ENCODE measurements at places on chromosomes 16 and 17.

DNA sequence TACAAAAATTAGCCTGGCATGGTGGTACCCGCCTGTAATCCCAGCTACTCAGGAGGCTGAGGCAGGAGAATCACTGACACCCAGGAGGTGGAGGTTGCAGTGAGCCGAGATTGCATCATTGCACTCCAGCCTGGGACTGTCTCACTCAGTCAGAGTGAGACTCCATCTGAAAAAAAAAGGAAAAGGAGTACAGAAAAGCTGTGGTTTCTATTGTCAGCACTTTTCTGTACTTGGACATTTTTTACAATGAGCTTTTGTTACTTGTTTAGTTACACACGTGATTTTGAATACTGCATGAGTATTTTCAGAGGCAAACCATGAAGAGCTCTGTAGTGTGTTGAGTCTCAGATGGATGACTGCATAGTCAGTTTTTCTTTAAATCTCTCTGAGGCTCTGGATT, 26.3 kb downstream of the ZC3H18 start:
- peak; percentile 8 for DNase-seq

DNA sequence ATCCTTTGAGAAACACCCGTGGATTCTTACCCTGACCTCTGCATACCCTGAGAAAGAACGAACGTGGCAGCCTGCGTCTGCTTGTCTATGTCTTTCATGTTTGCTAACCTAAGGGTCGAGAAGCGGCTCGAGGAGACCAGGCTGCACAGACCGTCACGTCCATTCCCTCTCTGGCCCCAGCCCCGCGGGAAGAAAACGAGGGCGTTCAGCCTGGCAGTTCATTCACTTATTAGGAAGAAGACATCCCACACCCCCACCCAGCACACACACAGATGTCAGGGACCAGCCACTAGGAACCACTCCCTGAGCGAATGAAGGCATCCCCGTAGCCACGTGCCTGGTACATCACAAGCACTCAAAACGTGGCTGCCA, 655 bp upstream of the MTHFSD start:
- DNase-seq: no peak

GRCh38 chr16:53832896-53833544, 129.1 kb downstream of the FTO start:
- DNase-seq: no peak

- no peak for DNase-seq
Measured at GRCh38 chr17:43453331-43453812, 30.4 kb upstream of the DHX8 start.

DNA sequence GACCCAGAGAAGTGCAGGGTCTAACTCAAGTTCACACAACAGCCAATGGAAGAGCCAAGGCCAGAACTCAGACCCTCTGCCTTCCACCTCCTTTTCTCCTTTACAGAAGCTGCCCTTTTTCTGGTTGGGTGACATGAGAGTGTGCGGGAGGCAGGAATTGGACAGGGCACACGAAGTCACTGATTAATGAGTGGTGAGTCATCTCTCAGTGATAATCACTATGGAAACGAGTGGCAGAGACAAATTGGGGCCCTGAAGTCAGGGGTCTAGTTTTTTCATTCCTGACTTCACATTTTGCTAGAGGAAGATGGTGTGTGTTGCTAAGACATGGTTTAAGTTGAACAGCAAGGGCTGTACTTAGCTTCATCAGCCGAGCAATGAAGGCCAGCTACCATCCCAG, 312.7 kb upstream of the CCL2 start:
- DNase-seq: no peak

DNA sequence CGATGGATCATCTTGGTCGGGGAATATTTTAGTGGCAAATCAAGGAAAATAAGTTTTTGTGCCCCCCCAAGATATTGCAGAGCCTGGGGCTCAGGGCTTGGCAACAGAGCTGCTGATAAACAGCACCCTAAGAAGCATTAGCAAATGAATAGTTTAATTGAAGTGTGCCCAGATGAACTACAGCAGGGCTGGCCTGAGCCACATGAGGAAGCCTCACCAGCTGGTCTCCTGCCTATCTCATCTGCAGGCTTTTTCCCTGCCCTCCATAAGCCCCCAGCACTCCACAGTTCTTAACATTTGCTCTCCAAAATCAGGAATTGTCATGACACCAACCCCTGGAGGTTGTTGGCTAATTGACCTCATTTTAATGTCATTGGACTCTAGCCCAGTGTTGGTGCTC, 480.2 kb downstream of the HS3ST3B1 start:
- DNase-seq: no peak

GRCh38 chr16:17469741-17470181, 999 bp downstream of the XYLT1 start:
- DNase-seq: no peak

DNA sequence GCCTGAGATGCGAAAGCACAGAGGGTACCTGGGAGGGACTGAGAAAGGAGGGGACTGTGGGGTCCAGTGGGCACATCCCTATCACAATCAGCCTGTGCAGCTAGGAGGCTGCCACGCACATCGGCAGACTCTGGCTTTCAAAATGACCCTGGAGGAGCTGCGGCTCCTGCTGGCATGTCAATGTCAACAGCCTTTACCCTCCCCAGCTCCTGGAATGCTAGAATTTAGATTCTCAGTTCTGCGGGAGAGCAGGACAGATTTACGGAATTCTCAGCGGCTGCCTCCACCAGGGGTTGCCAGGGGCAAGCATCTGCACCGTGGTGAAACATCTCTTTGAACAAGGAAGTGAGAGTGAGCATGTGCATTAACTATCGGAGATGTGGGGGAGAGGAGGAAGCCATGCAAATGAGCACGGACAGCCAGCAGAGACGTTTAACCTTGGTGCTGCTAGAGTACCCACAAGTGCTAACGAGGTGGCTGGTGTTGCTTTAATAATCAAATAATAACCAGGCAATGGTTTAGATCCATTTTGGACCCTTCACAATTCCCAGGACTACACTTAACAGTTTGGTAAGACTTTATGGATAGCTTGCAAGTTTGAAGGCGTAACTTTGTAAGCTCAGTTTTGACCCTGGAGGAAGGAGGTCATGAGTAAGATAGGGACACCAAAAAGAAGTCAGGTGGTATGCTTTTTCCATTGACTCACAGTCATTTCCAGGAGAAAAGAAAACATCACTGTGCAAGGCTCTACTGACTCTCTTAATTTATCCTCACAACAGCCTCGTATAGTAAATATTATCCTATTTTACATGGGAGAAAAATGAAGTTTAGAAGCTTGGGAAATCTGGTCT, 54.1 kb downstream of the XYLT1 start:
- DNase-seq: peak; percentile 65

DNA sequence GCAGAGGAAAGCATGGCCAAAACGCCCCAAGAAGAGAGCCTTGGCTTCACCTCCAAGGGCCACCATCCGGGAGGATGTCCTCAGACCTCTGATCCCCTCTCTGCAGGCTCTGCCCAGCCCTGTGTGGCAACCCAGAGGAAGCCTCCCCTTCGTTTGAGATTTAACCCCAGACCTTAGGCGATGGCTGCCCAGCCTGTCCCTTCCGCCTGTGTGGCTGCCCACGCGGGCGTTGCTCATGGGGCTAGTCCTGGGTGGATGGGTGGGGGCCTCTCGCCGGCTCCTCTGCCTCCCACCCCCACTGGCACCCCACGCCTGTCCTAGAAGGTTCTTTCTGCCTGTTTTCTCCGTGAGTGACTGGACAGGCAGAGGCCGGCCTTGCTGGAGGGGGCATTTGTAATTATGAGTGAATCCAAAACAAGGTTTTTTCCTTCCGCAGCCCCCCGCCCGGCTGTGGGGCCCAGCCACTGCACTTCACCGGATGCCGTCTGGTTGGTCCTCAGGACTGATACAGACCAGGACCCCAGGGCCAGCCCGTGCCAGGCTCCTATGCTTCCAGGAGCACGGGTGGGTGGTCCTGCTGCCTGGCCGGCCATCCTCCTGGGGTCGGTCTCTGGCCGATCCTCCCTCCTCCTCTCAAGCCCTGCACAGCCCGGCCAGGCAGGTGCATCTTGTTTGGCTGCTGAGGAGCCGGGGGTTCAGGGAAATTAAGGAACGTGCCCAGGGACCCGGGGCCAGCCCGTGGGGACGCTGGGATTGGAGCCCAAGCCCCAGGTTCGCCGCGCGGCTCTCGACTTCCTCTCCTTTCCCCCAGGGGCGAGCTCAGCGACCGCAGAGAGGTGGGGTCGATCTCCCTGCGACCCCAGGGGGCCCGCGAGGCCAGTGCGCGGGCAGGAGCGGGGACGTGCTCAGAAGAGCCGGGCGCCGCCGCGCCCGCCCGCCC, at the start of gene TMEM235:
TMEM235 (plus strand) TSS at position 636 of the 940 bp plus-strand sequence. CDS start 393 bp downstream, outside the sequence.
- no peak for DNase-seq

DNA sequence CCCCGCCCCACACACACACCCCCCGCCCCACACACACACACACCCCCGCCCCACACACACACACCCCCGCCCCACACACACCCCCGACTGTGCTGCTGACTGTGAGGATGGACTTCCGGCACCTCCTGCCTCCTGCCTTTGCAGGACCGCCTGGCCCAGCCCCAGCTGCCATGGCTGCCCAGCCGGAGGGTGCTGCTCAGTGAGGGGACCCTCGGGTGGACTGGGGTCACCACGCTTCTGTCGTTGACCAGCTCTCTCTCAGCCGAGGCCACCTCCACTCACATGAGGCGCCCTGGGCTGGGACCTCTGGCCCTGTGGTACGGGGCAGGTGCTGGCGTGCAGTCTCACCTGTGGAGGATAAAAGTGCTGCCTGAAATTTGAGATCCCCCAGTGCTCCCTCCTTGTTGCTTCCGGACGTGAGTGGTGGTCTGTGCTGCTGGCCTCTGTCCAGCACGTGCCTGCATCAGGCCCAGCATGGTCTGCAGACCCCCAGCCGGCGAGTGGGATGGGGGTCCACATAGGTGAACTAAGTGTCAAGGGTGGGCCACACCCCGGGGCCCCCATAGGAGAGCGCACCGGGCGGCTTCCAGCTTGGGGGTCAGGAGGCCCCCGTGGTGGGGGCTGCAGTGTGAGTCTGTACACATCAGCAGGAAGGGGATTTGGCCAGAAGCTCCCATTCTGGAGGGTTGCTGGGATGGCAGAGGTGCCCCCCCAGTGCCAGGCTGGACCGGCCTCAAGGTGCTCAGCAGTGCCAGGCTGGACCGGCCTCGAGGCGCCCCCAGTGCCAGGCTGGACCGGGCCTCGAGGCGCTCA, 11.2 kb downstream of the METRNL start:
- DNase-seq: no peak

- DNase-seq: no peak
Measured at GRCh38 chr17:62802561-62803205, 5.4 kb downstream of the MARCHF10 start.

GRCh38 chr16:50747207-50747956, 5.5 kb downstream of the CYLD start:
- no peak for DNase-seq

GRCh38 chr16:14100825-14101224, 29.7 kb downstream of the MRTFB start:
- no peak for DNase-seq

DNA sequence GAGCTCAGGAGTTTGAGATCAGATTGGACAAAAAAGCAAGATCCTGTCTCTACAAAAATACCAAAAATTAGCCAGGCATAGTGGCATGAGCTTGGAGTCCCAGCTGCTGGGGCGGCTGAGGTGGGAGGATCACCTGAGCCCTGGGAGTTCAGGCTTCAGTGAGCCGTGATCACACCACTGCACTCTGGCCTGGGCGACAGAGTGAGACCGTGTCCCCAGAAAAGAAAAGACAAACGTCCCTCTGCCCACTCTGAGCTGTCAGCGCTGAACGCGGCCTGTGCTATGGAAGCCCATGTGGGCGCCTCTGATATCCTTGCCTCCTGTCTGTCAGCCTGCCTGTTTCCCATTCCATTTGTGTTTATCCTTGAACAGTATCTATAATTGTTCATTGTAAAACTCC, 50.7 kb downstream of the FOXK2 start:
- DNase-seq: no peak

GRCh38 chr16:49049191-49049590, 232.4 kb downstream of the CBLN1 start:
- no peak for DNase-seq

DNA sequence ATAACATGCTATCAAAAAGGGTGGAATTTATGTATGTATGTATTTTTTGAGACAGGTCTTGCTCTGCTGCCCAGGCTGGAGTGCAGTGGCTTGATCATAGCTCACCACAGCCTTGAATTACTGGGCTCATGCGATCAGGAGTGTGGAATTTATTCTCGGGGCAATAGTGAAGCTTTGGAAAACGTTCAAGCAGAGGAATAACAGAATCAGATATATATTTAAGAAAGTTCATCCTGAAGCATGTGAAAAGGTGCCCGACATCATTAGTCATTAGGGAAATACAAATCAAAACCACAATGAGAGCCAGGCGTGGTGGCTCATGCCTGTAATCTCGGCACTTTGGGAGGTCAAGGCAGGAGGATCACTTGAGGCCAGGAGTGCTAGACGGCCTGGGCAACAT, 7.7 kb upstream of the ITGAE start:
- DNase-seq: no peak

DNA sequence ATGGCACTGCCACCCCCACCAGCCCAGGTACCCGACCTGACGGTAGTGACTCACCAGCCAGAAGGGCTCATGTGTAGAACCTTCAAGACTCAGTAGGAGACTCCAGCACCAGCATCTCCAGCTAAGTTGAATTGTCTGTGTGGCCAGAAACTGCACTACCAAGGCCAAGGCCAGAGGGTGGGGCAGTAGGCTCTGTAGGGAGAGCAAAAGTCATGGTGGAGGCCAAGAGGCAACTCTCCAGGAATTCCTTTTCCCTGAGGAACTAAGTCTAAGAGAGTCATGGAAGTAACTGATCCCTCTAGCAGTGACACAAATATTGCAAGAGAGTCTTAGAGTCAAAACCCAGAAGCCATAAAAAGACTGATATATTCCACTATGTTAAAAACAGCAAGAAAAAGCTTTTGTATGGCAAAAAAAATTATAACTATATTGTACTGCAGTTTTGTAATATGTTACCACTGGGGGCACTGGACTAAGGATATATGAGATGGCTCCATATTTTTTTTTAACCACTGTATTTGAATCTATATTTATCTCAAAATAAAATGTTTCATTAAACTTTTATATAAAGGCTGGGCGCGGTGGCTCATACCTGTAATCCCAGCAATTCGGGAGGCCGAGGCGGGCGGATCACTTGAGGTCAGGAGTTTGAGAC, 30.2 kb upstream of the GUCY2D start:
- DNase-seq: no peak

- no peak for DNase-seq
Measured at GRCh38 chr16:66810391-66810790, 9.0 kb upstream of the TERB1 start.

DNA sequence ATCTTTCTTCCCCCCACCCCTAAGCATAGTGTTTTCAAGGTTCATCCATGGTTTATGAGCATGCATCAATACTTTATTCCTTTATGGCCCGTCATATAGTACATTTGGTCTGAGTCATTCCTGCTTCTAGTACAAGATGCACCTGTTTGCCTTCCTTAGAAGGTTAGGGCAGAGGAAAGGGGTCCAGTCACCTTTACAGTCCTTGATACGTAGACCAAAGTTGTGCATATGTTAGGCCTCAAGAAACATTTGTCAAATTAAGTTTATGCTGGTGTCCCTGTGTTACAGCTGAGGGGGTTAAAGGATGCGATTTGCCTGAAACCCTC, 1.4 kb downstream of the CYB5D2 start:
- no peak for DNase-seq

- peak; percentile 86 for DNase-seq
Measured at GRCh38 chr16:69049146-69049545, 56.3 kb upstream of the HAS3 start.
